ENCODE measurements at places on chromosomes 12 and 14.

- no peak for DNase-seq
Measured at GRCh38 chr14:93347850-93348249, 868 bp downstream of the COX8C start.

GRCh38 chr12:58420503-58420902, 479.1 kb downstream of the ATP23 start:
- peak; percentile 61 for DNase-seq

GRCh38 chr14:62436261-62436660, 609.0 kb downstream of the KCNH5 start:
- DNase-seq, result no peak

GRCh38 chr12:55760663-55761062, 17.7 kb downstream of the GDF11 start:
- DNase-seq, result no peak

DNA sequence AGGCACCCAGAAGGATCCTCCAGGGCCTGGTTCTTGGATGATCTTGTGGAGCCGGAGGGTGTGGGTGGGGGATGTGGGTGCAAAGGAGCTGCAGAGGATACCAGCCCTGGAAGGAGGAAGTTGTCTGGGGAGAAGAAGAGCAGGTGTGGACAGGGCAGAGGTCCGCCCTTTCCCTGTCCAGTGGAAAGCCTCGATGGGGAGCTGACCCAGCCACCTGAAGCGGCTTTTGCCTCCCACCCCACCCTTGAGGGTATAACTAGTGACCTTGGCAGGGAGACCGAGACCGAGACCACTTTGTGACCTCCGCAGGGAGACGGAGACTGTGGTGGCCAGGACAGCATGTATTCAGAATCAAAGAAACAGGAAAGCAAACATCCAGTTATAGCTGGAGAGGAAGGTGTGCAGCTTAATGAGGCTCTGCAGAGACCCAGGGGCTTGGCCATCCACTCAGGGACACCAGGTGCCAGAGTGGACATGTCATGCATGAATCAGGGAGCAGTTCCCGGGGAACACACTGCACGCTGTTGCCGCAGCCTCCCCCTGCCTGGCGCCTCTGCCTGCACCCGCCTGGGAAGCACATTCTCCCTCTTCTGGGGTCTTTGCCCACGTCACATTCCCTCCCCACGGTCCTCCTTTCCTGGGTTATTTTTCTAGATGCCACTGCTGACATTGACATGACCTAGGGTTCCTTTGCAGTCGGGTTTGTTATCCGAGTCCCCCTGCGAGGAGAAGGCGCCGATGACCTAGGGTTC, 87.7 kb downstream of the ADGRD1 start:
- DNase-seq, result no peak

- no peak for DNase-seq
Measured at GRCh38 chr12:45355730-45356129, 139.8 kb downstream of the ANO6 start.

DNA sequence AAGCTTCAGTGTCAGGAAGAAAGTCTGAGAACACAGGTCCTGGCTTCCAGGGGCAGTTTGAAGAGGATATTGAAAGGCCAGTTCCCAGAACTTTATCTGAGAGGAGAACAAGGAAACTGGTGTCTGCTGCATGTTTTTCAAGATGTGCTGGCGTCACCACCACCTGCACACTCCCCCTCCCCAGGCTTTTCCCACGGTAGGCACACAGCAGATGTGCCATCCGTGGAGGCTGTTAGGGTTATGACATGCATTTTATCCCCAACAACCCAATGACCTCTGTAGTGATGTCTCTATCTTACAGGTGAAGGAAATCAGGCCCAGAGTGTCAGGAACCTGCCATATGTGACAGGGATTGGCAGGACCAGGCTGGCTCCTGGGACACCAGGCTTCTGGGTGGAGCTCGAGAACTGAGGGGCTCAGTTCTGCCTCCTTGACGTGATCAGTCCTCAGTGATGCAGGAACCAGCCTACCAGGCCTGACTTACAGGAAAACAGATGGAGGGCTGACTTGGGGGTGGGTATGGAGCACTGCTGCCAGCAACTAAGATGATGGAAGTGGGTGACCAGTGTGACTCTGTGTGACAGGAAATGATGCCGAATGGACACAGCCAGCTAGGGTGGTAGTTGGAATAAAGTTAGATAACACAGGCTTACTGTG, 16.8 kb downstream of the SLC25A47 start:
- no peak for DNase-seq

DNA sequence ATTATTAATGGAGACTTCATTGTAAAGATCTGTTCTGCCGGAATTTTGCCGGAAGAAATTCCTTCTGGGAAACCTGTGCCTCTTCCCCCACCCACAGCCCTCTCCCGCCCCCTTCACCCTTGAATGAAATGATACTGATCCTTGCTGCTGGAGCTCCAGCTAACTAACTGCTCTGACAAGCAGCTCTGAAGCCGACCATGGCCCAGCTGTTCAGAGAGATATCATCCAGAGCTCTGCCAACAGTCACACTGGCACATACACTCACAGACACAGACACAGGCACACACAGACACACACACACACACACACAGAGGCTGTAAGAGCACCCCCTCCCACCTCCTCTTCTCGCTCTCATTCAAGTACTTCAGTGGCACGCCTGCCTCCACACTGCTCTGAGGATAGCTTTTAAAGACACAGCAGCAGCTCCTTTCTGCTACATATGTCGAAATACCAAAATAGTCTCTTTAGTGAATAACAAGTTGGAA, 88.6 kb downstream of the R3HDM2 start:
- peak; percentile 42 for DNase-seq

- no peak for DNase-seq
Measured at GRCh38 chr12:67751381-67751928, 102.9 kb downstream of the DYRK2 start.

DNA sequence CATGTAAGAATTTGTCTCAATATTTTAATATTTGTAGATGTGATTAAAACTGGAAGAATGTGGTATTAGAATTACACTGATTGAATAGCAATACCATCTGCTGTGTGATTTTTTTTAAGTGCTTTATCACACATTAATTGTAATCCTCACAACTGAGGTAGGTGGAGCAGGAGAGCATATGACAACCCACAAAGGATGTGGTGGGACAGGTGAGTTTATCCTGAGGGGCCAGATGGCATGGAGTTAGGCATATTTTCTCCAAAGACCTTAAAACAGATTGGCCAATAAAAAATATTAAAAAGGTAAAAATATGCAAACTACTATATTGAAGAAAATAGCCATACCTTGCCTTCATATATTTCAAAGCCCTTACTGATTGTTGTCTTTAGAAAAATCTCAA, 7.8 kb downstream of the LRRC10 start:
- DNase-seq, result no peak

GRCh38 chr12:113580437-113580836, 108.8 kb upstream of the LHX5 start:
- DNase-seq, result no peak

DNA sequence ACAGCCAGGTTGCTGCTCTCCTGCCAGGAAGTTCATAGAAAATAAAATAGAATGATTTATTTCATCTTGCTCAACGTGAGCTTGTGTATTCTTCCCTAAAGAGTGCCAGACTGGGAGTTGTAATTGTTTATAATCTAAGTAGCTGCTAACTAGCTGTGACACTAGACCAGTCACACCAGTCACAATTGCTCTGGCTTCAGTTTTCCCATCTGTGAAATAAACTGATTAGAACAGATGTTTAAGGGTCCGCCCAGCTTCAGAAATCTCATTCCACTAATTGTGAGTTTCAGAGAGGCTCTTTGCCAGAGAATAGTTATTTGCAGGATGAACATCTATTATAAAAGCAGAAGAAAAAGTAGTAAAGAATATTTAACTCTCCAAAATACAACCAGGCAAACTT, 55.6 kb upstream of the ZDHHC17 start:
- DNase-seq, result no peak

- DNase-seq, result no peak
Measured at GRCh38 chr14:42185718-42186117, 579.0 kb downstream of the LRFN5 start.

GRCh38 chr14:56133547-56133946, 15.3 kb downstream of the PELI2 start:
- no peak for DNase-seq

DNA sequence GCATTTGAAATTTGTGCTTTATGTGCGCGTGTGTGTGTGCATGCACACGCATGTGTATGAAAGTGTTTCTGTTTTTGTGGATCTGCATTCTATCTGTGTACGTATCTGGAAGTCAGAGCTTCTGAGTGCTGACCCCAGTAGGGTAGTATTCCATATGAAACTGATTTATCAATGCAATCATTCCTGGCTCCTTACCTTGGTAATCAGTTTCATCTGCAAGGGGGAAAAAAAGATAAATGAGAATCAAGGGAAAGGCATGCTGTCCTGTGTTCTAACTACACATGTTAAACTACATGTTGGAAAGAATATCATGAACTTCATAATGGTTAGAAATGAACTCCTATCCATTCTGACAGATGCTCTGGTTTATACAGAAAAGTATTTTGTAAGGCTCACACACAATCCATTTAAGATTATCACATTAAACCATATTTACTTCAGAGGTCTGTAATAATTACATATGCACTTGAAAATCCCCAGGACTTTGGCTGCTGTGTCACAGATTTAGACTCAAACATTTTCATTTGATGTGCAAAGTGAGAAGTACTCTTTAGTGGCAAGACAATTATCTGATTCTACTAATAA, 276.1 kb upstream of the LMO3 start:
- no peak for DNase-seq

- no peak for DNase-seq
Measured at GRCh38 chr12:62215506-62215905, 44.7 kb upstream of the USP15 start.

GRCh38 chr12:561908-562593, 101.2 kb downstream of the NINJ2 start:
- DNase-seq, result no peak

DNA sequence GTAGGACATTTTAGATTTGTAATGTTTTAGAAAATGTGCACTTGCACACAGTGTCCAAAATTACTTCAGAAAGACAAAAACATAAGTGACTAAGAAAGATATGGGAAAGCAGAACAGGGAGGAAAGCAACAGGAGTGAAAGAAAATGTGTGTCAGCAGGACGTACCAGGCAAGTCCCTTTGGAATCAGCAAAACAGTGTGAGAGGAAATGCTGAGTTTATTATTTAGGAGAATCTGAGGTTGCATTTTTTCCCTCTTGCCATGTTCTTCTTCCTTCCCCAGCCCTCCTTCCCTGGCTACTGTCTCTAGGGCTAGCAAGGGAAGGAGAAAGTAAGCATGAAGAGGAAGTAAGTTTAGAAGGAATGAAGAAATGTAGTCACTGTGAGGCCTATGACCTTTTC, 67.7 kb upstream of the CD163 start:
- DNase-seq, result no peak

- no peak for DNase-seq
Measured at GRCh38 chr12:1176191-1176590, 185.2 kb downstream of the ERC1 start.

Data from muscle of arm (tissue), 14 donors.